Left cardiac atrium (tissue), 4 donors: ENCODE measurements at places on chromosomes 11 and 22. TPM values are rescaled to one million over a fixed set of nuclear protein-coding genes. Genes with fewer than 3 reads are reported as not detected.

GRCh38 chr22:41184679-41185078, 20.4 kb upstream of the L3MBTL2 start:
- DNase-seq: no peak

- no peak for DNase-seq
Observed at GRCh38 chr11:94457118-94458029, 36.3 kb downstream of the MRE11 start.

- no peak for DNase-seq
Observed at GRCh38 chr11:6203327-6203726, 2.0 kb upstream of the C11orf42 start.

GRCh38 chr11:1401656-1402221, 12.0 kb downstream of the BRSK2 start:
- DNase-seq: peak; percentile 73

DNA sequence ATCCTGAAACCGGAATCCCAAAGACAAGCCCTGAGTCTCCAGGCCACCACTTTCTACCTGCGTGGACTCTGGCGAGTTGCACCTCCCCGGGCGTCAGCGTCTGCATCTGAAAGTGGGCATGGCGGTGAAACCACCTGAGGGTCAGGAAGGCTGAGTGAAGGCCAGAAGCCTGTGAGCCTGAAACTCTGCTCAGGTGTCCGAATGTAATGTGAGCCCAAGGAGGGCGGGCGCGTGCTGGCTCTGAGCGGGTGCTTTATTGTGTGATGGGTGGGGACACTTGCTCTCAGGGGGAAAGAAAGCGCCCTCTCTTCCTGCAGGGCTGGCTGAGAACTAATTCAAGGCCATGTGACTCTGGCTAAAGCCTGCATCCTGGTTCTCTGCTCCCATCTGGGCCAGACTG, 135.6 kb downstream of the ST3GAL4 start:
- no peak for DNase-seq

DNA sequence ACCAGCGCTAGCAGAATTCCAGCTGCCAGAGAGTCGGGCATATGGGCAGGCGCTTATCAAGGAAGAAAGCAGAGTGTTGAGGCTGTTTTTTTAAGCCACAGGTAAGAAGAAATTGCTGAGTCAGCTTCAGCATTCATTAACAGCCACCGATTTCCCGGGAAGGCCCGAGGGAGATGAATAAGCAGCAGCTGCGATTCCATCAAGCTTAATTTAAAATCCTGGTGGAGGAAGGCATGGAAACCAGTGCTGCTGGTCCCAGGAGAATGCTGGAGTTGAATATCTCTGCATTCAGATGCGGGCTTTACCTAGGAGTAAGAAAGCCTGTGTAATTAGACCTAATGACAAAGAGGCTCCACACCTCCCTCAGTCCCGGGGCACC, 168.8 kb downstream of the BRD1 start:
- DNase-seq: no peak

- peak; percentile 9 for DNase-seq
Observed at GRCh38 chr11:73275381-73275750, 3.2 kb downstream of the P2RY6 start.

DNA sequence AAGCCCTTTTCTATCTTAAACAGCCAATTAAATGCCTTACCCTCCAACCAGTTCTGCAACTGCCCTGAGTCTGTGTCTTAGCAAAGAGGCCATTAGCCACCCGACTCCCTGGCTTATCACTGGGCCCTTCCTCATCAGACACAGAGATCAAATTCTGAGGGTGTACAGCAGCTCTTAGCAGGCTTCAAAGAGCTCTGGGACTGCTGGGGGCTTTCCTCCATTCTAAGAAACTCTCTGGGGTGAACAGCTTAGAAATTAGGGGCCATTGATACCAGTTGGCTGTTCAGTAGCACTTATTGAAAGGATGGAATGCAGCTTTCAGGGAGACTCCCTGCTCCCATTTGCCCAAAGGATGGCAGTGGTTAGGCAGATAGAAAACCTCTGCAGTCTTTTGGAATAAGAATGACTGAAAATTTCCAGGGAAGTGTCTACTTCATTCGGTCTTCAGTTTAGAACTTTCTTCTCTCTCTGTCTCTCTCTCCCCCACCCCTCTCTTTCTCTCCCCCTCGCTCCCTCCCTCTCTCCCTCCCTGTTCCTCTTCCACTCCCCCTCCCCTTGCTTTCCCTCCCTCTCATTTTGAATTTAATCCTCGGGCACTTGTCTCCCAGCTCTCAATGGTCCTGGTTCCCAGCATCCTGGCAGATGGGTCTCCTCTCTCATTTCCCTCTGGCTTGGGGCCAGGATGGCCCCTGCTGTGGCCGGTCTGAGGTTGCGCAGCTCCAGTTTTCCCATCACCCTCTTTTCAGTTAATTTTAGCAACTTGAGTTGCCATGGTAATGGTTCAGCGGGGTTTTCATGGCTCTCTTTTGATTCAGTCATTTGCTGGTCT, 76.4 kb downstream of the COMMD9 start:
- no peak for DNase-seq

DNA sequence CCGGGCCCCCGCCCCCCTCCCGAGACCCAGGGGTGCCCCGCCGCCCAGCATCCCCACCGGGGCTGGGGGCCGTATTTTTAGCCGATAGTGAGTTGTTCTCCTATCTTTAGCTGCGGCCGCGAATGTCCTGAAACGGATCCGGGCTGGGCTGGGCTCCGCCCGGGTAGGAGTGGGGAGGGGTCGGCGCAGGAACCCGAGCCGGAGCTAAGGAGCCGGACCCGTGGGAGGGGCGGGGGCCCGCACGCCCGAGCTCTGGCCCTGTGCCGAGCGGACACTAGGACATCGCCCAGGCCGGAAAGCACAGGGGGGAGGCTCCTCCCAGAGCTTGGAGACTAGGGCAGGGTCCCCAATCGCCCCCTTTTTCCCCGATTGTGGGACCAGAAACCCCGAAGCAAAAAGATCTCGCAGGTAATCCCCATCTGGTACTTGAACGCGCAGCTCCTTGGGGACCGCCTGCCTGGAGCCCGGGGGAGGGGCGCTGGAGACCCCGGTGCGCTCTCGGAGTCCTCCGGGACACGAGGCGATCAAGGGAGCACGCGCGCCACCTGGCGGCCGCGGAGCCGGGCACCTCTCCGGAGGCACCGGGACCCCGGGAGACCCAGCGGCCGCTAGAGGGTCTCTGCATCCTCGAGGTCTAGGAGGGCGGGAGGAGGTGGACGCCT, 669 bp downstream of the CDC42EP2 start:
- peak; percentile 89 for DNase-seq

GRCh38 chr11:75780888-75781287, 12.3 kb downstream of the DGAT2 start:
- no peak for DNase-seq

- no peak for DNase-seq
Observed at GRCh38 chr22:32411402-32411801, 645 bp downstream of the RTCB start.

- no peak for DNase-seq
Observed at GRCh38 chr11:65803797-65804492, 17.1 kb downstream of the OVOL1 start.

DNA sequence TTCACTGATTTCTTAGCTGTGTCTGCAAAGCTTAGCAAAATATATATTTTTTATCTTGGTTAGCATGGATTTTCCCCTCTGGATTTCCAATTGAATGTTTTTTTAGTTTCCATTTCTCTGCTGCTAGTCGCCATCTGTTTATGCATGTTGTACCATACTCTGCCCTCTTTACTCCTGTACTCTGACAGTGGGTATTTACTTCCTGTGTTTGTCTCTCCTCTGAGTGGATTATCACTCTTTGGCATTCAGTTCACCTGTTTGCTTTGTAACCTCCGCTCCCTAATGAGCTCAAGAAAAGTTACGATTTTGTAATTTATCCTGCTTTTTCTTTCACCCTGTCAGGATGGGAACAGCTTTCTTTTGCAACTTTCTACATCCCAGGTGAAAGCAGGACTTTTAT, 59.1 kb downstream of the PDHX start:
- no peak for DNase-seq

- no peak for DNase-seq
Observed at GRCh38 chr11:119936426-119936825, 201.5 kb downstream of the TRIM29 start.

DNA sequence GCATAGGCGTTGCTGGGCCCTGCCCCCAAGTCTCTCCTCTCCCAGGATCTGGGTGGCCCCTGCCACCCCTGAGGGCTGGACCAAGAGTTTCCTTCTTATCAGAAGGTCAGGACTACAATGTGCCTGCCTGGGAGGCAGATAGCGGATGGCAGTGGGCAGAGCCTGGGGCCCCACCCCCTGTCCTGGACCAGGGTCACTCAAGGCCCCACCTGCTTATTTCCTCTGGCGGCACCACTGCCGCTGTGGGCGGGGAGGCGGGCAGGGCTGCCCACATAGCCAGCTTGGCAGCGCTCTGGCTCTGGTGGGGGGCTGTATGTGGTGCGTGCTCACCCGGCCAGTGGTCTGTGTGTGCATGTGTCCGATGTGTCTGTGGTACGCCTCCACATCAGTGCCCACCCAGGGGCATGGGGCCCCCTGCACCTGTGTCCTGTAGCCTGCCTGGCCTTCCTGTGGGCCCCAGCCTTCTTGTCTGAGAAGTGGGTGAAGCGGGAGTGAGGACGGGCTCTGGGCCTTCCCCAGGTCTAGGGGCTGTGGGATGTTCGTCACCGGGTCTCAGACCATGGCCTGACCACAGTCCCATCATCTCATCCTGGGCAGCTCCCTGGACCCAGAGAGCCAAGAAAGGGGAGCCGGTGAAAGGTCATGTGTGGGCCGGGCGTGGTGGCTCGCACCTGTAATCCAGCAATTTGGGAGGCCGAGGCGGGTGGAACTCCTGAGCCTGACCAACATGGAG, 3.0 kb downstream of the GAS2L1 start:
- DNase-seq: peak; percentile 62

DNA sequence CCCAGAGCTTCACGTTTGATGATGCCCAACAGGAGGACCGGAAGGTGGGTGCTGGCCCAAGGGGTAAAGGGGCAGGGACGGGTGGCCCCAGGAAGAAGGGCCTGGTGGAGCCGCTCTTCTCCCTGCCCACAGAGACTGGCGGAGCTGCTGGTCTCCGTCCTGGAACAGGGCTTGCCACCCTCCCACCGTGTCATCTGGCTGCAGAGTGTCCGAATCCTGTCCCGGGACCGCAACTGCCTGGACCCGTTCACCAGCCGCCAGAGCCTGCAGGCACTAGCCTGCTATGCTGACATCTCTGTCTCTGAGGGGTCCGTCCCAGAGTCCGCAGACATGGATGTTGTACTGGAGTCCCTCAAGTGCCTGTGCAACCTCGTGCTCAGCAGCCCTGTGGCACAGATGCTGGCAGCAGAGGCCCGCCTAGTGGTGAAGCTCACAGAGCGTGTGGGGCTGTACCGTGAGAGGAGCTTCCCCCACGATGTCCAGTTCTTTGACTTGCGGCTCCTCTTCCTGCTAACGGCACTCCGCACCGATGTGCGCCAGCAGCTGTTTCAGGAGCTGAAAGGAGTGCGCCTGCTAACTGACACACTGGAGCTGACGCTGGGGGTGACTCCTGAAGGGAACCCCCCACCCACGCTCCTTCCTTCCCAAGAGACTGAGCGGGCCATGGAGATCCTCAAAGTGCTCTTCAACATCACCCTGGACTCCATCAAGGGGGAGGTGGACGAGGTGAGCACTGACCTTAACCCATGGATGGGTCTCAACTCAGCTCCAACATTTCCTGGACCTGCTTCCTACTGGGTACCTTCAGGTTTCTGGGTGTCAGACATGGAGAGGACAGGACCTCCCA, 2.0 kb downstream of the RIC8A start:
- DNase-seq: no peak

GRCh38 chr11:90241414-90241813, 18.6 kb upstream of the CHORDC1 start:
- DNase-seq: no peak

DNA sequence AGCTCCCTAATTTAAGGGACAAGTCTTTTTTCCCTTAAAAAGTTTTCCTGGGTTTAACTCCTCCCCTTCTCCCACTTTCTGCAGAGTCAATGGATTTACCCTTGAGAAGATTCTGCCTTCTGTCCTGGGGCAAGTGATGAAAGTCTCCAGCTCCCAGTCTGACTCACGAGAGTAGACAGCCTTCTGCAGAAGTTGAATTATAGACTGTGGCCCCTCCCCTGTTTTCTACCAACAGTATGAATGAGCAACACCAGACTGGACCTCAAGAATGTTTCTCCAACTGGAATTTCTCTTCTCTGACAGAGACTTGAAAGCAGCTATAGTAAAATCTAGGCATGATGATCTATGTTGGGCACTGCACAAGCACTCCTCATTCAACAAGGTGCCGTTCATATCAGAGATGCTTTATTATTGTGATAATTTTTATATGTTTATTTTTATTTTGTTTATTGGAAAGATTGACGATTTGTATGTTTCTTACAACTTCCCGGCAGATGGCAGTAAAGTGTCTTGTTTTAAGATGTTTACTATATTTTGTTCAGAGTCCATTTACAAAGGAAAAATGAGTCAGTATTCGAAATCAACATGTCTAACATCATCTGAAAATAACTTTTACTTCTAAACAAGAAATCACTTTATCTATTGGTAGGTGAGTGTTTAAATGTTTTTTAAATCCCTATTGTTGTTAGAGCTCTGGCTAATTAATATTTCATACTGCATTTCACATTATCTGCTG, 56.6 kb downstream of the LMO2 start:
- DNase-seq: no peak

DNA sequence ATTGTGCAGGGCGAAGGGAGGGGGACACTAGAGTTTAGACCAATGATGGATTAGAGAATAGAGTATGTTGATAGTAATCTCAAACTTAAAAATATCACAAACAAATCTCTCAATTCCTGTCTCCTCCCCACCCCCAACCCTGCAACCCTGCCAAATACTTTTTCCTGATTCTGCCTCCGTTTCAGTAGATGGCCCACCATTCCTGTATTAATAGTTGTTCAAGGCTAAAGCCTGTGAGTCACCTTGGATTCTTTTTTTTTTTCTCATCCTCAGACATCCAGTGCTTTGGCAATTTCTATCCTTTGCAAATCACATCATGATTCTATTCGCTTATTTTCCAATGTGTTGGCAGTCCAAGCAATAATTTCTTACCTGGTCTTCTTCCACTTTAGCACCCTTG, 207.9 kb downstream of the DYNC2H1 start:
- DNase-seq: no peak

DNA sequence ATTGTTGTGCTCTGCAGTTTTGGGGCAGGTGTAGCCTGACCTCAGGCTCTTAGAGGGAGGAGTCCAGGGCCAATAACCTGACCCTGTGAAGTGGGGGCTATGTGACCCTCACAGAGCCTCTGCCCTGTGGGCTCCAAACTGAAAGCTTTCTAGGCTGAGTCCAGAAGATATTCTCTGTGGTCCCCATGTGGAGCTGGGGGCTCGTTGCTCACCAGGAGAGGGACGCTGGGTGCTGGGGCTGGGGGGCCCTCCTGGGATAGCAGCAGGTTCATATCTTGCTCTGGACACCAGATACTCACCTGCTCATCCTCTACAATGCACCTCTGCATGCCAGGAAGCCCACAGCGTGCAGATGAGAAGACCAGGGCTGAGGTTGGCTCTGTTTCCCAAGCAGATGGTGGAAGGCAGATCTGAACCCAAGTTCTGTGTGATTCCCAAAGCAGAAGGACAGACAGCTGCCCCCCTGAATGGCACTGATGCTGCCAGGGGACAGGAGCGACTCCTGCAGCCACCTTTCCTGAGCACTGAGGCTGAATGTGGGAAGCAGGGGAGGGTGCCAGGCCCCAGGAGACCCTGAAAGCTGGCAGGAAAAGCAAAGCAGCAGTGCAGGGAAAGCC, 1022.0 kb downstream of the TBC1D22A start:
- no peak for DNase-seq

GRCh38 chr11:2902784-2903671, 17.5 kb upstream of the CDKN1C start:
- DNase-seq: no peak

Gene TMEM184B
- 47.2 TPM for total RNA-seq

Gene FZD4
- 45.5 TPM for total RNA-seq

Gene NAALAD2
- 0.68 TPM for total RNA-seq

Gene VWCE
- total RNA-seq: 1.1 TPM

Gene GGTLC2
- not detected for total RNA-seq

Gene APOL3
- total RNA-seq: 32.2 TPM

Gene SEC14L6
- total RNA-seq: 0.56 TPM
